Panc1 (cell line): ENCODE measurements at places on chromosomes 2 and 18. TPM values are rescaled to one million over a fixed set of nuclear protein-coding genes. Genes with fewer than 3 reads are reported as not detected.

- DNase-seq = no peak
Measured at GRCh38 chr18:5894611-5895298, 567 bp downstream of the TMEM200C start.

DNA sequence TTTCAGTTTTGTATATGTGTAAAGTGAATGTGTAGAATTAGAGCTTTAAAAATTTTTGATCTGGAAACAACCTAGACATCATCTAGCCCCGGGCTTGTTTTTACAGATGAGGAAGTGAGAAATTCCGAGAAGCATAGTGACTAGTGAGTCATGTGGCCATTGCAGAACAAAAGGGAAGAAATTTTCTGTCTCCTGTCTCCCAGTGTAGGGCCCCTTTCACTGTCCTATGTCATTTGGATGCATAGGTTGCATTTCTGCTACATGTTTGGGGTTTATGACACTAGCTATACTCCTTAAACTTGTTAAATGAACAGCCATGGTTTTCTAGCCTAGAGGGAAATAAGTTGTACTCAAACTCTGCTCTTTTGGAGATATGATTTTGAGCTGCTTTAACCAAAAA is 84.6 kb downstream of the PLCL1 start:
- DNase-seq = no peak

DNA sequence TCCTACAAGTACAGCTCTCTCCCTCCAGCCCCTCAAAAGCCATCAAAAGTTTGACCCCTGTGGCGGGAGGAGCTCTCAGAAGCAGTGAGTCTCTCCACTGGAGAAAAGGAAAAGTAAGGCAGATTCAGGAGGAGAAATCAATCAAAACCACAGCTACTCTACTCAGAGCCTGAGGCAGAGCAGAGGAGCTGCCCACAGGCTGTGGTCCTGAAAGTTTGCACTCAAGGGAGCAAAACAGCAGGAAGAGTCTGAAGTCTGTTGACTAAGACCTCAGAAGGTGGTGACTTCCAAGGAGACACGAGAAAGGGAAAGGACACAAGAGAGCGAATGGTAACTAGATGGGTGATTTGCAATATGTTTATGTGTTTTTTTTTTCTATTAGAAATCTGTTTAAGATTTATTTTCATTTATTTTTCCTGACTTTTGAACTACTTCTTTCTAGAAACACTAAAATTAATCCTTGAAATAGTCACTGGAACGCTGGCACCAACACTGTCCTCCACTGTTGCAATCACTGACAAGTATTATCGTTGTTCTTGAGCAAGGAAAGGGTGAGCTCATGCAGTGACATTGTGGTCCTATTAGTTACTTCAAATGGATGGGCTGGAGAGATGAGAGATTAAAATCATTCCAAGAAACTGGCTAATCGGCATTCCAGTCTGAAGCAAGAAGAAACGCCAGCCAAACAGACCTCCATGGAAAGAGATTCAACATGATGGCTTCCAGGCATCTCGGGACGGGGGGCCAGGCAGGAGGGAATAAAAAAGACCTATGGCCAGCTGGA is 35.8 kb downstream of the PID1 start:
- no peak for DNase-seq

GRCh38 chr2:106562268-106563186 is 75.4 kb downstream of the CD8B2 start:
- no peak for DNase-seq

GRCh38 chr18:2948038-2948437 is 64.9 kb downstream of the LPIN2 start:
- no peak for DNase-seq

- no peak for DNase-seq
Measured at GRCh38 chr18:33583901-33584300, 5.9 kb downstream of the ASXL3 start.

DNA sequence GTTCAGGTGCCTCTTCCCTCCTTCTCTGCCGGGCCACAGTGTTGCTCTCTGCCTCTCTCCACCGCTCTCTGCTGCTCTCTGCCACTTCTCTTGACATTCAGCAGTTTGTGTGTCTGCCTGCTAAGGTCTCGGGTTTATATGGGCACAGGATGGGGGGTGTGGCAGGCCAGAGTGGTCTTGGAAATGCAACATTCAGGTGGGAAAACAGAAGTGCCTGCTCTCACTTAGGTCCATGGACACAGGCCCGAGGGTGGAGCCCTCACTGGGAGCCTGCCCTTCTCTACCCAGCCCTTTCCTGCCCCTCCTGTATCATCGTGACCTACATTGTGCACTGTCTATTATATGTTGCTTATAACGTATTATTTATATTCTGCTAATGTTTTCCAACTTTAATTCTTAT is 120.8 kb upstream of the TMEM18 start:
- no peak for DNase-seq

DNA sequence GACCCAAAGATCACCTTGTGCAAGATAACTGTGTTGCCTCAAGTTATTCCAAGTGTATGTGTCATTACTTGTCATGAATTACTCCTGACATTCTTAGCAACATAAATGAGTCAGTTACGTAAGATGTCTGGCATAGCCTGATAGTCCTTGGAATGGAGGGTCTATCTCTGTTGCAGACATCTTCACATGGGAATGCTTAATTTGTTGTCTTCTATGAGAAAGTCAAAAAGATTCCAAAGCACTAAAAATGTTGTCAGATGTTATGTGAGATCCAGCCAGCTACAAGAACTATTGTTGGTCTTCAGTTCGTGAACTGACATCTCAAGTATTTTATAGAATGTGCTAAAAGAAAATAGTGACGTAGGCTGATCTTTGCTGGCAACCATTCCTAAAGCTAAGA is 178.2 kb upstream of the RASGRP3 start:
- DNase-seq = no peak

- no peak for DNase-seq
Measured at GRCh38 chr2:204705243-204705932, 160.1 kb downstream of the PARD3B start.

- DNase-seq = no peak
Measured at GRCh38 chr2:46394649-46395510, 84.5 kb upstream of the TMEM247 start.

DNA sequence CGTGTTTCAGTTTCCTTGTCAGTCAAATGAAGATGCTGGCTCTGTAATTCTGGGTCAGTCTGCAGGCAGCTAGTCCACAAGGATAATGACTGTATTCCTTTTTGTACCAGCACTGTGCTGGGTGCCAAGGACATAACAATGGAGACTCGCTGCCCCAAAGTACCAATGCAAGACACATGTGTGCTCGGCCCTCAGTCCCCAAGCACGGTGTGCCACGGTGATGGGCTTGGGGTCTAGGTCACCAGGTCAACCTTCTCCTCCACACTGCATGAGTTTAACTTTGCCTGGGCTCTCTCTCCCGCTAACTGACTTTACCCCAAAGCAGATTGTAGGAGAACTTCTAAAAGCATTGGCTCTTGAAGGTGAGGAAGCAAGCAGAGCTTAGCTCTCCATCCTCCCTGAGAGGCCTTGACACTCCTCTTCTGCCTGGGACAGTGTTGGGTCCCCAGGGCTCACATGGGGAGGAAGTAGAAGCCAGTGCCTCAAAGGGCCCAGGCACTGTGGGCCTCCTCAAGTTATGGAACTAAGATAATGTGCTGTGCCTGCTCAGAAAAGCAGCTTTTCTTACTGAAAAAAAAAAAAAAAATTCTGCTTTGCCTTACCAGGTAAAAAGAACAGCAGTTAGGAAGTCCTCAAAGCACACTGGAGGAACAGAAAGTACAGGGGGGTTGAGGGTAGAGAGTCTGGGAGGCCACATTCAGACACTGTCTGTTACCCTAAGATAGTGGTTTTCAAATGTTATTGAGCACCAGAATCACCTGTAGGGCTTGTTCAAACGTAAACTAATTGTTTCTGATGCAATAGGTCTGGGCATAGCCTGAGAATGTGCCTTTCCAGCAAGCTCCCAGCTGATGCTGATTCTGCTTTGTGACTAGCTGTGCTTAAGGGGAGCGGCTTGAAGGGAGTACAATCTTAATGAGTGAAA is 276.4 kb upstream of the CXCR4 start:
- no peak for DNase-seq

- no peak for DNase-seq
Measured at GRCh38 chr2:198326431-198326830, 522.0 kb downstream of the PLCL1 start.

DNA sequence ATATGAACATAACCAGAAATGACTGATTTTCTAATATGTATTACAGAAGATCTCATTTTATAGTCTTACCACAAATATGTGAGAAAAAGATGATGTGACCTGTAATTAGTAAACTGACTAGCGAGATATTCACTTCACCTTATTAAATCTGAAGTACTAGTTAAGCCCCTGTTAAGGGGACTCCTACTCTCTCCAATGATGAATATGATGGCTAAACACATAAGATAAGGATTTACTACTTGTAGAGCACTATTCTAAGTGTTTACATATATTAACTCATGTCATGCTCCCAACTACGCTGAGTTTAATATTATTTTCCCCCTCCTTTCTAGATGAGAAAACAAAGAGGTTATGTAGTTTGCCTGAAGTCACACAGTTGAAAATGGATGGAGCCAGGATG is 40.9 kb downstream of the SP3 start:
- no peak for DNase-seq

DNA sequence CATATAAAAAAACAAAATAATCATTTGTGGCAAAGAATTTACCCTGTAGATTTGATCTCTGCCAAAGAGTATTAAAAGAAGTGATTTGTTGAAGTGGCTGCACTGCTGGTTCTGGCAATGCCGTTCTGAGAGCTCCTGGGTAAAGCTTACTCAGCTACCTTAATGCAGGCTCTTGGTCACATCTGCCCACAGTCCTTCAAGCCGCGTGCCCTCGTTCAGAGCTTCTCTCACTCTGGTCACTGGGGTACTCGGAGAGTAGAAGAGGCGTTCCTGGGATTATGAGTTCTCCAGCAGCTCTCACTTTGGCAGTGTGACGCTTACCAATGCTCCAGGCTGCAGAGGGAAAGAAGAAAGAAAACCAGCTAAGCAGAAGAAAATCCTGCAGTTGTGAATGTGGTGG is 57.9 kb downstream of the ACVR1 start:
- DNase-seq = no peak

The FOXI3 gene
- not detected for total RNA-seq

The POTEC gene
- total RNA-seq = not detected

The ZNF2 gene
- total RNA-seq = 5.6 TPM

The CD8B2 gene
- not detected for total RNA-seq

The GALNT5 gene
- 0.08 TPM for total RNA-seq

The RAB6C gene
- 0.13 TPM for total RNA-seq

The IMP4 gene
- 104 TPM for total RNA-seq

The BOLL gene
- not detected for total RNA-seq

The PLCL1 gene
- total RNA-seq = not detected

The MC4R gene
- not detected for total RNA-seq
